ENCODE measurements at places on chromosomes 4 and X.

- DNase-seq, result no peak
Measured at GRCh38 chrX:19810802-19811201, 76.6 kb downstream of the SH3KBP1 start.

GRCh38 chrX:121975671-121976070, 928.3 kb downstream of the GLUD2 start:
- no peak for DNase-seq

DNA sequence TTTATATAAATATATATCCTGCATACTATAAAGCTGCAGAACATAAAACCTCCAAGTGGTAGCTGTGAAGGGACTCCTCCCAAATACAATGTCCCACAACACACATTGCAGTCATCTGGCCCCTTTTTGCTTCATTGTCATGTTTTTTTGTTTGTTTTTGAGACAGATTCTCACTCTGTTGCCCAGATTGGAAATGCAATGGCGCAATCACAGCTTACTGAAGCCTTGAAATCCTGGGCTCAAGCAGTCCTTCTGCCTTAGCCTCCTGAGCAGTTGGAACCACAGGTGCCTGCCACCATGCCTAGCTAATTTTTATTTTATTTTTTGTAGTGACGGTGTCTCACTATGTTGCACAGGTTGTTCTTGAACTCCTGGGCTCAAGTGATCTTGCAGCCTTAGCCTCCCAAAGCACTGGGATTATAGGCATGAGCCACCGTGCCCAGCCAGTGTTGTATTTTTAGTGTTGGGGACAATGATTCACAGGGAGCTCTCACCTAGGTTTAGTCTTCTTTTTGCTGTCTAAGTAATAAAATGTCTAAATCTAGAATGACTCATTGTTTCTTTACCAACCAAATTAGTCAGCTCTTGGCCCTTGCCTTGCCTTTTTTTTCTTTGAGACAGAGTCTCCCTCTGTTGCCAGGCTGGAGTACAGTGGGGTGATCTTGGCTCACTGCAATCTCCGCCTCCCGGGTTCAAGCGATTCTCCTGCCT, 24.0 kb upstream of the XIAP start:
- DNase-seq, result no peak

- no peak for DNase-seq
Measured at GRCh38 chr4:4881432-4881831, 22.0 kb downstream of the MSX1 start.

DNA sequence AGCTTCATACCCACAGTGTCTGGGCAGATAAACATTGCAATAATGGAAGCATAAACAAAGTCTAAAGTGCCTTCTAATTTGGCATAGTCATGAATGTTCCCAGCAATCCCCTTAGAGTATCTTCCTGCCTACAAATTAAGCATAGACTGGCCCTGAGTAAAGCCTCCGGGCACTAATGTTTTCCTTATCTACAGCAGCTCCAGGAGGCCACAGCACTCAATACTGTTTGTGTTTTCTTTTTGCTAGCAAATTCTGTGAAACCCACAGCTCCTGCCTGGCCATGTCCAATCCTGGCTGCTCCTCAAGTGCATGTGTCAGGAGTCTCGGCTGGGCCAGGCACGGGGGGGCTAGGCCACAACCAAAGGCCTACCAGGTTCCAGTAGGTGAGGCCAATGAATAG, 102.7 kb upstream of the TBC1D9 start:
- no peak for DNase-seq

DNA sequence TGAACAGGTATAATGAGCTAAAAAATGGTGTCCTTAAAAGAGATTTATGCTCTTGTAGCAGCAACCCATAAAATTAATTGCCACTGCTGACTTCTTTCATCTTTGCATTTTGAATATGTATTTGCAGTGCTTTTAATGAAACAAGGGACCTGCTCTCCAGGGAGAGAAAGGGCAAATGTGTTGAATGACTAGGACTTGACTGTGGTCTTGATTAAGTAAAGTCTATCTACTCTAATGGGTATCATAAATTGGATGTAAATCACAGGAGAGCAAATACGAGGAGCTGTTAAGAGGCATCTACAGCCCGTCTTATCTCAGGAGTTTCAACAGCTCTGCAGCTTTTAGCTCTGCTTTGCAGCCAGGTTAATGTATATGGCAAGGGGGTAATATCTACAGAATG, 216.4 kb downstream of the PALLD start:
- DNase-seq, result no peak

DNA sequence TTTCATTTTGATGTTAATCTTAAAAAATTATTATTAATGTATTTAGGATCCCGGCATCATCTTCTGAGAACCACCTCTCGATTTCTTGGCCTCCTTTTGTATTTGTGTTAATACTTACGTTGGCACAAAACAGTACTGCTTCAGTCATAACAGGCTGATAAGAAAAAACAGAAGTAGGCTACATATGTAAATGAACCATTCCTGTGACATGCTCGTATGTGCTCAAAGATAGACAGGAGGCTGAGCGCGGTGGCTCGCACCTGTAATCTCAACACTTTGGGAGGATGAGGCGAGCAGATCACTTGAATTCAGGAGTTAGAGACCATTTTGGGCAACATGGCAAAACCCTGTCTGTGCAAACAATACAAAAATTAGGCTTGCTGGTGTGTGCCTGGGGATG, 109.4 kb upstream of the H2AZ1 start:
- DNase-seq, result no peak

GRCh38 chrX:153814591-153815315, 15.6 kb downstream of the PDZD4 start:
- DNase-seq, result no peak
